ENCODE measurements at places on chromosomes 3 and 15. TPM values are rescaled to one million over a fixed set of nuclear protein-coding genes. Genes with fewer than 3 reads are reported as not detected.

AADAC gene
- total RNA-seq = 0.93 TPM

FRMD4B gene
- 30.5 TPM for total RNA-seq

DUOXA2 gene
- total RNA-seq = not detected

MINAR1 gene
- total RNA-seq = 0.45 TPM

CCR3 gene
- total RNA-seq = not detected

SLC2A2 gene
- total RNA-seq = 0.26 TPM

RBMS3 gene
- 127 TPM for total RNA-seq

CRELD1 gene
- total RNA-seq = 24.8 TPM

MESP1 gene
- total RNA-seq = 16.0 TPM

HESX1 gene
- total RNA-seq = not detected

BNC1 gene
- 0.42 TPM for total RNA-seq

LMAN1L gene
- total RNA-seq = not detected

IL17RE gene
- total RNA-seq = 20.2 TPM

ANKRD63 gene
- total RNA-seq = not detected

KCNAB1 gene
- 3.6 TPM for total RNA-seq

LRRC31 gene
- not detected for total RNA-seq

FGD5 gene
- total RNA-seq = 38.6 TPM

GABRG3 gene
- total RNA-seq = not detected

TMEM108 gene
- 1.5 TPM for total RNA-seq

INSYN1 gene
- total RNA-seq = 5.0 TPM

ROBO1 gene
- 7.1 TPM for total RNA-seq

MLF1 gene
- 6.6 TPM for total RNA-seq

PRR20G gene
- not detected for total RNA-seq

SLC22A14 gene
- 0.48 TPM for total RNA-seq

AP3B2 gene
- total RNA-seq = 0.84 TPM

POPDC2 gene
- 1.5 TPM for total RNA-seq

TGM5 gene
- 0.45 TPM for total RNA-seq

TIMP4 gene
- total RNA-seq = 280 TPM

DPPA4 gene
- total RNA-seq = not detected

C3orf22 gene
- not detected for total RNA-seq

RTP3 gene
- total RNA-seq = not detected

ADAMTS9 gene
- 273 TPM for total RNA-seq

All from mesenteric fat pad (tissue), 1 donor.